ENCODE measurements at places on chromosomes 4 and X. TPM values are rescaled to one million over a fixed set of nuclear protein-coding genes. Genes with fewer than 3 reads are reported as not detected.
A peak's percentile ranks its signal among the peaks of the same experiment; 100 is the strongest.

- DNase-seq: no peak
These were observed 1.5 kb downstream of the MAN2B2 start for GRCh38 chr4:6576512-6576911.

GRCh38 chr4:80507507-80507906 lies 172.0 kb downstream of the CFAP299 start:
- DNase-seq: no peak

DNA sequence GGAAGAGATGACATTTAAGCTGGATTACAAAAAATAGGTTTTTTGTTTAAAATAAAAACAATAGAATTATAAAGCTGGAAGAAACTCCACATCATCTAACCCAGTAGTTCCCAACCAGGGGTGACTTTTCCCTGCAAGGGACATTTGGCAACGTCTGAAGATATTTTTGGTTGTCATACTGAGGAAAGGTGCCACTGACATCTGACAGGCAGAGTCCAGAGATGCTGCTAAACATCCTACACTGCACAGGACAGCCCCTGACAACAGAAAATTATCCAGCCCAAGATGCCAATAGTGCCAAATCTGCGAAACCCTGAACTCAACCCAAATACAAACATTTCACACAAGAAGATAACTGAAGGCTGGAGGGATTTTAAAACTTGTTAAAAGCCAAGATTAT lies 18.5 kb downstream of the TAB3 start:
- no peak for DNase-seq

- DNase-seq: no peak
These were observed 260.5 kb downstream of the SPATA18 start for GRCh38 chr4:52311464-52312125.

Gene DDIT4L
- total RNA-seq: 0.55 TPM

- DNase-seq: no peak
These were observed 2.4 kb upstream of the MBTPS2 start for GRCh38 chrX:21837056-21837455.

GRCh38 chr4:156766846-156767245 lies 204.8 kb downstream of the PDGFC start:
- DNase-seq: no peak

DNA sequence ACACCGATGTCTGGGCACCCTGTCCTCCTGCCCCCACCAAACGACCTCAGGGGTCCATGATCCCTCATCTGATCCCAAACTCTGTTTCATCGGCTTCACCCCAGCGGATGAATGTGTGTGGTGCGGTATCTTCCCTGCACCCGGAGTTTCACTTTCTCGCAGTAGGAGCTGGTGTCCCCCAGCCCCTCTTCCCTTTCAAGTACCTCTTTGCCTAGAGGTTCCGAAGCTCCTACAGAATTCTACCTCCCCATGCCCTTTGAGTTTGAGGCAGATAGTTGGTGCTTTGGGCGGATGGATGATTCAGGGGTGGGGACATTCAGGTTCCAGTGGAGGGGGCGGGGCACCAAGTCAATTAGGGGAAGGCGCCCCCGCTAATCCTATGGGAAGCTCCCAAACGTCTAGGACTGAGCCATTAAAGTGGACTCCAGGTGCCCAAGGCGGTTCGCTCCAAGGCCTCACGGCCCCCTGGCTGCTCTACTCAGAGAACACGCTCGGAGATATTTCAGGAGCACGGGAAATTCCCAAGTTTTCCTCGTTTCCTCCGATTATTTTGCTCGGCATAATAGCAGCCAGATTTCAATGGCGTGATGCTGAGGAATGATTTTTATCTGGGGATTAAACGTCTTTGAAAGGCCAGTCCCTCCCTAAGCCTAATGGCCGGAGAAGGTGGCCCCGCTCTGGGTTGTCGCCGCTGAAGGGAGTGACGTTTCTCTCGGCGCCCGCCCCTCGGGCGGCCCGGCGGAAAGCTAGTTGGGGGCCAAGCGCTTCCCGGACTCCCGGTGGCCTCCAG lies 1.3 kb downstream of the MSX1 start:
- no peak for DNase-seq

Gene STK32B
- 0.90 TPM for total RNA-seq

GRCh38 chrX:103254171-103254824 lies 657 bp downstream of the TCEAL8 start:
- peak; percentile 71 for DNase-seq

Gene PROM1
- total RNA-seq: 11.2 TPM

- DNase-seq: no peak
These were observed 175.8 kb downstream of the RCHY1 start for GRCh38 chr4:75338352-75338880.

GRCh38 chr4:176824645-176825366 lies 32.1 kb upstream of the VEGFC start:
- DNase-seq: no peak

GRCh38 chr4:87973283-87974169 lies 2.0 kb upstream of the SPP1 start:
- DNase-seq: peak; percentile 66

DNA sequence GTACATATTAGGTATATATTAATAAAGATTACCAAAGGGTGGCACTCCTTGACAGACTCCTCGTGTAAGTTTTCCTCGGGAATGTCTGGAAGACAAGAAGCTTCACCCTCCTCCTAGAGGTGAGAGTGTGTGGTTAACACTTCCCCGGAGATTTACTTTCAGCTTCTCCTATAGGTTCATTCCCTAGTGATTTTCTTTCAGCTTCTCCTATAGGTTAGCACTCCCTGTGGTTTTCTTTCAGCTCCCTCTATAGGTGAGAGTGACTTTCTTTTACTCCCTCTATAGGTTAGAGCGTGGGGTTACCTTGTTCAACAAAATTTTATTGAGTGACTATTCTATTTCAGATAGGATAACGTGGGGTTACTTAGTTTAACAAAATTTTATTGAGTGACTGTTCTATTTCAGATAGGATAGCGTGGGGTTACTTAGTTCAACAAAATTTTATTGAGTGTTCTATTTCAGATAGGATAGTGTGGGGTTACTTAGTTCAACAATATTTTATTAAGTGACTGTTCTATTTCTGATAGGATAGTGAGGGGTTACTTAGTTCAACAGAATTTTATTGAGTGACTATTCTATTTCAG lies 106.0 kb upstream of the PLAC1 start:
- DNase-seq: no peak

DNA sequence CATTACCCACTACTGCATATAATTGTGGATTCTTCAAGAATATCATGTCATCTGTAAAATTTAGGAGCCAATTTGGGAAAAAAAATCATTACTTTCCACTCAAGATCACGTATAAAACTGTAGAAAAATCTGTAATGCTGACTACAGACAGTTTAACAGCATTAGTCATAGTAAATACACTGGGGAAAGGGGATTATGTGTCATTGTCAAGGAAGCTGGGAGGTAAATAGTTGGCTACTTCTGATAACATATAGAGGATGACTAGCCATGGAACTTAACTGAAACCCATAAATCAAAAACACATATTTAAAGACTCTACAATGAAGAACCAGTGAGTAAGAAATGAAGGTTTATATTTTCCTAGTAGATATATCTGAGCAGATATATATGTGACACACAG lies 1666.4 kb upstream of the IGFBP7 start:
- DNase-seq: no peak

Gene INTS6L
- 7.2 TPM for total RNA-seq

DNA sequence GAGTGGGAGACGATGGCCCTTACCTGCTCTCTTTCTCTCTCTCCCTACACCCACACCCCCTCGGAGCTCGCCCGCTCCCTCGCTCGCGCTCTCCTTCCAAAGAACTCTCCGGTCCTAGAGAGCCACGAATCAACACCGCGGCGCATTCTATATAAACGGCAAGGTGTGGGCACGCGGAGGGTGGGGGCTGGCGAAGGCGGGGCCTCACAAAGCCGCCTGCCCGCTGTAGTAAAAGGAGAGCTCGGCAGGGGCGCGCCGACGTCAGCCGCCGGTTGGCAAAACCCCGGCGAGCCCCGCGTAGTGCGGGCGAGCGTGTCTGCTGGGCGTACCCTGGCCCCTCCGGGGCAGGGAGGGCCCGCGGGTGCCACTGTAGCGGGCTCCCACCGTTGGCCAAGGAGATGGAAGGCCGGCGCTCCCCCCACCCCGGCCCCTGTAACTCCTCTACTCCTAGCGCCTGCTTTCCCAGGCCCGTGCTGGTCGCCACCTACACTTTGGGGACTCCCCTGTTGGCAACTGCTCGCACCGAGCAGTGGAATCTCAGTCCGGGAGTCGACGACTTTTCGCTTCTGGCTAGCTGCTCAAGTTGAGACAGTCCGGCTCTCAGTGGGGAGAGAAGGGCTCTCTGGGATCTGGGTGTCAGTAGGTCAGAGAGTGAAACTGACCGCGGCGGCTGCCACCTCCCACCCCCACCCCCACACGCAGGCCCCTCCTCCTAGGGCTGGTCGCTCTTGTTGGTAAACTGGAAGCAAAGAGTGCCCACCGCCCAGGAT lies 325.5 kb upstream of the F9 start:
- DNase-seq: no peak

Gene AR
- total RNA-seq: 3.9 TPM

DNA sequence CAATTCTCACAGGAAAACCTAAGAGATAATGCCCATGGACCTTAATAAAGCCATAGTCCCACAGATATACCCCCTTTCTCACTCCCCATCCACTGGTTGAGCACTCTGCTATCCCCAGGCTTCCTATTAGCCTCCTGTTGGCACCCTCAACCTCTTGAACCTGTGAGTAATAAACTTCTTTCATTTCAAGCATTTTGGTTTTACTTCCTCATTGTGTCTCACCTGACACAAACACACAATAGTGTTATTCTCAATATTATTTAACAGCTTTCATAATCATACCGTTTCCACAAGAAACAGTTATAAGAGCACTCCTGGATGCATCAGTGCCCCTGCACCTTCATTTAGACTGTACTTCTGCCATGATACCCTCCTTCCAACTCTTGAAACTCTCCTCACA lies 56.8 kb downstream of the TRPC5 start:
- no peak for DNase-seq

GRCh38 chrX:9019151-9019550 lies 14.8 kb downstream of the FAM9B start:
- DNase-seq: no peak

- no peak for DNase-seq
These were observed 219.6 kb downstream of the GRXCR1 start for GRCh38 chr4:43112139-43112538.

DNA sequence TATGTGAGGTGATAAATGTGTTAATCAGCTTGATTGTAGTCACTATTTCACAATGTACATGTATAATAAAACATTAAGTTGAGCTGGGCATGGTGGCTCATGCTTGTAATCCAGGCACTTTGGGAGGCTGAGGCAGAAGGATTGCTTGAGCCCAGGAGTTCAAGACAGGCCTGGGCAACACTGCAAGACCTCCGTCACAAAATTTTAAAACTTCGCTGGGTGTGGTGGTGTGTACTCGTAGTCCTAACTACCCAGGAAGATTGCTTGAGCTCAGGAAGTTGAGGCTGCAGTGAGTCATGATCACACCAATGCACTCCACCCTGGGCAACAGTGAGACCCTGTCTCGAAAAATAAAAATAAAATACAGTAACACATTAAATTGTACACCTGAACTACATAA lies 20.1 kb downstream of the LYAR start:
- no peak for DNase-seq

- DNase-seq: no peak
These were observed 26.1 kb downstream of the IGSF1 start for GRCh38 chrX:131262738-131263679.

- no peak for DNase-seq
These were observed 99.6 kb upstream of the STS start for GRCh38 chrX:7047951-7048350.

Gene SLITRK4
- 0.47 TPM for total RNA-seq

DNA sequence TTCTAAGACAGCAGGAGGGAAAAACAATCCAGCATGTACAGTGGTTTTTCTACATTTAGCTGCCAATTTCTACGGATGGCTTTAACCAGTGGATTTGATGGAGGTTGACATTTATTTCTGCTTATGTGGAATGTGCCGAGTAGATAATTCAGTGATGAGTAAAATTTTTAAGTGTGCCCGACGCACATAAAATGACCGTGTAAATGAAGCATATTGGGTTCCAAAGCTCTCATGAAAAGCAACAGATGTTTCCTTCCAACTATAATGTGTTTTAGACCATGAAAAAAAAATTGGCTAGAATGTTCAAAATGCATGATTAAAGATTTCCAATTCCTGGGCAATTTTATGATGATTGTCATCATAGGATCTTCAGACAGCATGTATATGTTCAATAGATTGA lies 14.1 kb downstream of the INPP4B start:
- DNase-seq: no peak

DNA sequence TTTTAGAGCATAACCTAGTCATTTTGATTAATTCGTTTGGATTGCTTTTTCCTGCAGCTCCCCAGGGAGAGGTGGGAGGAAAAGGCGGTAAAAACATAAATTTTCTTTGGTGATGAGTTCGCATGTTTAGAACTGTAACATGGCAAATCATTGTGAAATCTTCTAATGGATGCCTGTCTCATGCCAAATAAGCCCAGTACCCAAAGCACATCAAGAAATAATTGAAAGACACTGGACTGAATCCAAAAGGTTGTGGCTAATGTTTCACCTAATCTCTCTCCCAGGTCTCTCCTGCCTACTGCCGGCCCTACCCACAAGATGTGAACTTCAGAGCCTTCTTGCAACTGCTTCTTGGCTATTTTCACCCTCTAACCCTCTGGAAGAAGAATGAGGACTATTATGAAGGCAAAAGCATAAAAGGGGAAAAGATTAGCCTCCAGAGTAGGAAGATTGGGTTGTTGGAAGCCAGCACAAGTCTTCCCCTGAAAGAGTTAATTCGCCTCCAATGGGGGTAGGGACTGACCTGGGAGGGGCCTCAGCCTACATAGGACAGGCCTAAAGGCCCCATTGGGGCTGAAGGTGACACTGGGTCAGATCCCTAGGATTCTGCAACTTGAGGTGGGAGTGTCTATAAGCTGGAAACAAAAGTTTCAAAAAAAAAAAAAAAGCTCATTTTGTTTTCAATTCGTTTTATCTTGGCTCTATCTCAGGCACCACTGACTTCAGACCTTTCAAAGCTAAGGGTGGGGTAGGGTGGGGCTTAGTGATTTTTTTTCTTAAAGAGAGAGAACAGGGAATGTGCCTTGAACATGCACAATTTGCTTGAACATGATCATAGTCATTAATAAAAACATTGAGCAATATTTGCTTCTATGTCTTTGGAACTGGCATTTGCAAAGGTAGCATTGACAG lies 278.6 kb upstream of the KLF3 start:
- no peak for DNase-seq

GRCh38 chr4:26030780-26031179 lies 116.8 kb downstream of the SMIM20 start:
- DNase-seq: no peak

DNA sequence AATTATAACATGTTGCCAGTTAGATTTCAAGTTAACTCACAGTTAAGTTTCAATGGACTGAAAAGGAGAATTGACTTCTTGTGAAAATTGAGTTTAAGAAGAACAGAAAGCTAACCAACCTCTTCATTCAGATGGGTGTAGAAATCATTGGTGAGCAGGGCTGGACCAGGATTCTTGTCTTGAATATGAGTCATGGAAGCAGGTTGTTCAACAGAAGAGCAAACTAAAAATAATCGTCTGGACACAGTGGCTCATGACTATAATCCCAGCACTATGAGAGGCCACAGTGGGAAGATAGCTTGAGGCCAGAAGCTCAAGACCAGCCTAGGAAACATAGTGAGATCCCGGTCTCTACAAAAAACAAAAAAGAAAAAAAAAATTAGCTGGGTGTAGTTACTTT lies 98.2 kb downstream of the ARSJ start:
- DNase-seq: no peak

Measured in left lung (tissue), 14 donors.